ENCODE measurements at places on chromosomes 6 and 20. TPM values are rescaled to one million over a fixed set of nuclear protein-coding genes. Genes with fewer than 3 reads are reported as not detected.

The PRKN gene
- total RNA-seq: 3.8 TPM

The SMIM26 gene
- 172 TPM for total RNA-seq

The NINL gene
- 9.0 TPM for total RNA-seq

The PCIF1 gene
- total RNA-seq: 19.0 TPM

The MCHR2 gene
- total RNA-seq: not detected

The DEFB113 gene
- total RNA-seq: not detected

The GGTLC1 gene
- not detected for total RNA-seq

The CAGE1 gene
- under 0.01 TPM for total RNA-seq

The GTPBP2 gene
- 55.9 TPM for total RNA-seq

The EMILIN3 gene
- under 0.01 TPM for total RNA-seq

The OXT gene
- not detected for total RNA-seq

The SLC35D3 gene
- 0.08 TPM for total RNA-seq

The OR2J1 gene
- not detected for total RNA-seq

The HLA-DMA gene
- total RNA-seq: 1.0 TPM

The GRM1 gene
- total RNA-seq: 0.08 TPM

The BCAS4 gene
- 1.4 TPM for total RNA-seq

The MOXD1 gene
- total RNA-seq: 16.0 TPM

The TCP11 gene
- total RNA-seq: not detected

The CNR1 gene
- not detected for total RNA-seq

The PRICKLE4 gene
- total RNA-seq: 1.6 TPM

The MAFB gene
- total RNA-seq: 0.39 TPM

The LRP11 gene
- 51.3 TPM for total RNA-seq

The FAM229B gene
- total RNA-seq: 4.7 TPM

The MTCH1 gene
- 265 TPM for total RNA-seq

The VIP gene
- total RNA-seq: not detected

The CLPSL1 gene
- total RNA-seq: not detected

The RRAGD gene
- 0.16 TPM for total RNA-seq

The HCRTR2 gene
- total RNA-seq: not detected

The PLEKHG1 gene
- 2.7 TPM for total RNA-seq

The ALDH8A1 gene
- 0.32 TPM for total RNA-seq

The TMX4 gene
- total RNA-seq: 25.3 TPM

The LY6G6D gene
- total RNA-seq: not detected

The PRRT1 gene
- 0.78 TPM for total RNA-seq

The WFDC5 gene
- total RNA-seq: not detected

The TCF15 gene
- not detected for total RNA-seq

The ZNF311 gene
- total RNA-seq: 1.4 TPM

The CCN6 gene
- not detected for total RNA-seq

The SCRT2 gene
- total RNA-seq: not detected

The PDE10A gene
- 44.2 TPM for total RNA-seq

The OPRM1 gene
- total RNA-seq: not detected

The PROKR2 gene
- not detected for total RNA-seq

The MUC21 gene
- not detected for total RNA-seq

The TMEM200A gene
- 5.0 TPM for total RNA-seq

The TRAPPC3L gene
- not detected for total RNA-seq

The PSMG4 gene
- 14.4 TPM for total RNA-seq

The BTNL2 gene
- not detected for total RNA-seq

The NRSN1 gene
- total RNA-seq: not detected

The RAET1L gene
- total RNA-seq: not detected

The CFAP61 gene
- not detected for total RNA-seq

The VSTM2L gene
- 6.1 TPM for total RNA-seq

The ARFGEF3 gene
- 0.08 TPM for total RNA-seq

The NHSL1 gene
- 15.1 TPM for total RNA-seq

The GSTA3 gene
- total RNA-seq: not detected

The CLDN20 gene
- not detected for total RNA-seq

The KIF6 gene
- total RNA-seq: 0.32 TPM

The LKAAEAR1 gene
- total RNA-seq: not detected

The WDR27 gene
- total RNA-seq: 10.1 TPM

The GNRH2 gene
- total RNA-seq: not detected

The AURKA gene
- total RNA-seq: 38.1 TPM

Data from epithelial cell of alveolus of lung (primary cell).